ENCODE measurements at places on chromosomes 11 and 22.

GRCh38 chr22:42544686-42545085 lies 9.1 kb upstream of the SERHL2 start:
- DNase-seq, result no peak

- DNase-seq, result no peak
Observed at GRCh38 chr22:26482161-26482560, 1.4 kb downstream of the HPS4 start.

DNA sequence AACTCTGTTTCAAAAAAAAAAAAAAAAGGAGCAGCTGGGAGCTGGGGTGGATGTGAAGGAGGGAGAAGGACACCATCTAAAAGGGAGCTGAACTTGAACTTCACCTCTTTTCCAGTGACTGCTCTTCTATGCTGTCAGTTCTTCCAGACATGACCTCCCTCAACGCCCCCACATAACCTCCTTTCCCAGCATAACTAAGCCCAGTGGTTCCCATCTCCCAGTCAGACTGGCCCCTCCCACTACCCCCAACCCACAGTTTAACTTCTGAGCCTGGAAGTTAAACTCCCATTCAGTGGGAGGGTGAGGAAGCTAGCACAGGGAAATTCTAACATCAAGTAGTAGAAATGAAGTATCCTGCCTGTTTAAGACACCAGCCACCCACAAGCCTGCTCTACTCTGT lies 1.8 kb downstream of the ARHGAP1 start:
- no peak for DNase-seq

DNA sequence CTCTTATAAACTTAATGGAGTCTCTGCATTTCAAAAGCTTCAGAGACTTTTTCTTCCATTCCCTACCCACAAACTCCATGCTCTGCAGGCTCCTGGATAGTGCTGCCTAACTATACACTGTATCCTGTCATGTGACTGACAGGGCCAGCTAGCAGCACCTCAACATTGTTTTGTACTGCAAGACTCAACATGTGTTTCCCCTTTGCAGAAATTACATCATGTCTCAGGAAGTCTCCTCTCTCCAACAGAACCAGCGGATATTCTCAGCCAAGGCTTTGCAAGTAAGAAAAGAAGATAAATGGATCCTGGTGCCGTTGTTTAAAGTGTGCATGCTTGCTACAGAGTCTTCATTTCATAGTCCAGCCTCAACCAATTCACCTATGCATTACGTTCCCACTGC lies 164.0 kb upstream of the UBASH3B start:
- DNase-seq, result no peak

DNA sequence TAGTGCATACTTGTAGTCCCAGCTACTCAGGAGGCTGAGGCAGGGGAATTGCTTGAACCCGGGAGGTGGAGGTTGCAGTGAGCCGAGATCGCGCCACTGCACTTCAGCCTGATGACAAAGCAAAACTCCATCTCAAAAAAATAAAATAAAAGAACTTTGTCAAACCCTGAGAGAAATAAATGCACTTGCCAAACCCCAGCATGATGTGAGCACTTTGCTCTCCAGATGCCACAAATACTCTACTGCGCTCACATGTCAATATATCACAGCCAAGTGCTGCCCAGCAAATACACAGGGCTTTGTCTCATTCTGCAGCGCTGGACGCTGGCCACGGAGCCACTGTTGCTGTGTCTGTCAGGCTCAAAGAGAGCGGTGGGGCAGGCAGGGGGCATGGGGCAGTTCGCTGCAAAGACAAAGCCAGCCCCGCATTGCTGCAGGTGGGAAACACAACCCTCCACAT lies 45.1 kb downstream of the AHNAK start:
- DNase-seq, result no peak
